ENCODE measurements at places on chromosomes 13 and 19.

- no peak for DNase-seq
These were observed 5.5 kb upstream of the FSTL3 start for GRCh38 chr19:670609-671075.

GRCh38 chr13:109818886-109819285 lies 32.5 kb upstream of the IRS2 start:
- no peak for DNase-seq

DNA sequence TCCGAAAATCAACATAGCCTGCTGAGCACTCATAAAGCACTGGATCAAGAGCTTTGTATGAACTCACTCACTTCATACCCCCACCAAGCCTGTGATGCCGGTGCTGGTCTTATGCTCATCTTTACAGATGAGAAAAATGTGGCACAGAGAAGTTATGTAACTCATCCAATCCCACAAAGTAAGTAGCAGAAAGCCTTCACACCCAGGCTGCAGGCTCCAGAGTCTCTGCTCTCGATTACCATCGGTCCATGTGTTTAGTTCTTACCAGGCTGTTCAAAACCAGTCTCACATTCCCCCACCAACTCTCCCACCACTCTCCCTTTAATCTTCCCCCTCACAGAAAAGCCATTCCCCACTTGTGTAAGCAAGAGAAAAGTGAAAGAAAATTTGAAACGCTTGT lies 276.0 kb downstream of the DNAJC15 start:
- no peak for DNase-seq

GRCh38 chr19:2289714-2290435 lies 7.9 kb upstream of the PEAK3 start:
- peak; percentile 57 for DNase-seq

DNA sequence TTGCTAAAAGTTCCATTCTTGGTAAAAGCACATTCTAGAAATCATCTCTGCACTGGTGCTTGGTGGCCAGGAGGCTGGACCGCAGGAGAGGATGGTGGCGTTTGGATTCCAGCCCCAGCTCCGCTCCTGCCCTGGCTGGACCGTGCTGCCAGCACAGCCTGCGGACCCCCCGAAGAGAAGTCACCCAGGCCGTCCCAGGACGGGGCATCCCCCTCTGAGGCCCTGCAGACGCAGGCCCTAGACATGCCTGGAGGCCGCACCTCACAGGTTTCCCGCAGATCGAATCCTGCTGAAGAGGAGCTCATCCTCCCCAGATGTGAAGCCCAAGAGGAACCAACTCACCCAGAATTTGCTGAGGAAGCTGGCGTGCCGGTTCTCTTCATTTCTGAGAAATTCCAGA lies 159.0 kb downstream of the TEX29 start:
- no peak for DNase-seq

DNA sequence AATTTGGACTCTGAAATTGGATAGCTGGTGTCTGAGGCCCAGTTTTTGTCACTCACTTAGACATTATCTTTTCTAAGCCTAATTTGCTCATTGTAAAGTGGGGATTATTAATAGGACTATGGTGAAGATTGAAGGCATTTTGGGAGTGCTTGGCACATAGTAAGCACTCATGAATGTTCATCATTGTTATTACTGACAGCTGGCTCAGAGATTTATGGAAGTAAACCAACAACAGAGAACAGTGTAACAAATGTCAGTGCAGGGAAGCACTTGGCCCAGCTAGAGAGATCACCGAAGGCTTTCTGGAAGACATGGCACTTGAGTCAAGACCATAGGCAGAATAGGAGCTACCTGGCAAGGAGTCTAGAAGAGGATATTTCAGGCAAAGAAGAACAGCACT lies 92.3 kb downstream of the RFC3 start:
- no peak for DNase-seq

DNA sequence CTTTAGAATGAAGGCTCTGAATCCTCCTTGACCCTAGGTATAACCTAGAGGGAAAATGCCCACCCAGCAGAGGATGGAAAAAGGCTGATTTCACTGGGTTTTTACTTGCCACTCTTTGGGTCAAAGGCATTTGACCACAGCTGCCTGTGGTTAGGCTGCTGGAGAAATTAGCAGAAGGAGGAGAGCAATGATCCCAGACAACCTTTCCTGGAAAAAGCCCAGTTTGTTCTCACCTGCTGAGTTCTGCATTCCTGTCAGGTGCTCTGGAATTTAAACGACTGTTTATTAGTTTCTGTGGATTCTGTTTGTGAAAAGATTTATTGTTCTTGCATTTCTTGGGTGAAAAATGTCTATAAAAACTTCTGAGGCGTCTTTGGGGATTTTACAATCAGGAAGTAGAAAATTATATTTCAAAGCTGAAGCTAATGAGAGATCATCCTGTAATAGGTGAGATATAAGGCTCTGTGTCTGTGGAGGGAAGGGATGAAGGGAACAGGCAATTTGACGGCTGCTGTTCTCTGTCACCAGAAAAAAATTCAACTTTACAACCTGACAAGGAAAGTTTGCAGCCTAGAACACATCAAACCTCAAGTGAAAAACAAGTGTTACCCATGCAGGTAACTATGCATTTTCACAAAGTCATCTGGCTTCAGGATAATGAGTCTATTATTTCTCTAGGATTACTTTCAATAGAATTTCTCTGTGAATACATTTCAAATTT lies 519.7 kb downstream of the DIAPH3 start:
- DNase-seq: no peak

DNA sequence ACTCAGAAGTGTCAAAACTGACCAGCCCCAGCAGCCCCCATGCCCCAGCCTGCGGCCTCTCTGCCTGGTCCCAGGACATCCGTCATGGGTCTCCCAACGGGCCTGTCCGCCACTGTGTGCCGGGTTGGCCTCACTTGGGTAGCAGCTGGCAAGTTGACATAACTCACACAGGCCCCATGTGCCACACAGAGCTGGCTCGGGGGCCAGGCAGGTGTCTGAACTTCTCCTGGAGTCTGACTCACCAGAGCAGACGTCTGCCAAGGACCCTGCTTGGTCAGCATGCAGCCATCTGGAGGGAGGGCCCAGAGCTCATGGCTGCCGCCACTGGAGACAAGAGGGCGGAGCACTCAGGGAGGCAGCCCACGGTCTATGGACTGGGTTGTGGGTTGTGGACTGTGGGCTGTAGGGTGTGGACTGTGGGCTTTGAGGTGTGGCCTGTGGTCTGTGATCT lies 32.0 kb upstream of the TMEM255B start:
- no peak for DNase-seq

- no peak for DNase-seq
These were observed 65.9 kb upstream of the MCF2L start for GRCh38 chr13:112903071-112903577.

DNA sequence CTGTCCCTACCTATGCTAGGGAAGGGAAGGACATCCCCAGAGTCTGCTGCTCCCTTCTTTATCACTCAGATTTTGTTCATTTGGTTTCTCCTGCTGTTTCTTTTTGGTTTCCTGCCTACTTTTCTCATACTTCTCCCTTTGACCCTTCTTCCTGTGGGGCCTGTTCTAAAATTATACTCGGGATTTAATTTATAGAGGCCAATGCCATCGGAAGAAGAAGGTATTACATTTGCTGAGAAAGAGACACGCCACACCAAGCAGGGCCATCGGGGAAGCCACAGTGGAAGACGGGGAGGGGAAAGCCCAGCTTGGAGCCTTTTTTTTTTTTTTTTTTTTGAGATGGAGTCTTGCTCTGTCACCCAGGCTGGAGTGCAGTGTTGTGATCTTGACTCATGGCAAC lies 46.8 kb upstream of the FARP1 start:
- DNase-seq: no peak

DNA sequence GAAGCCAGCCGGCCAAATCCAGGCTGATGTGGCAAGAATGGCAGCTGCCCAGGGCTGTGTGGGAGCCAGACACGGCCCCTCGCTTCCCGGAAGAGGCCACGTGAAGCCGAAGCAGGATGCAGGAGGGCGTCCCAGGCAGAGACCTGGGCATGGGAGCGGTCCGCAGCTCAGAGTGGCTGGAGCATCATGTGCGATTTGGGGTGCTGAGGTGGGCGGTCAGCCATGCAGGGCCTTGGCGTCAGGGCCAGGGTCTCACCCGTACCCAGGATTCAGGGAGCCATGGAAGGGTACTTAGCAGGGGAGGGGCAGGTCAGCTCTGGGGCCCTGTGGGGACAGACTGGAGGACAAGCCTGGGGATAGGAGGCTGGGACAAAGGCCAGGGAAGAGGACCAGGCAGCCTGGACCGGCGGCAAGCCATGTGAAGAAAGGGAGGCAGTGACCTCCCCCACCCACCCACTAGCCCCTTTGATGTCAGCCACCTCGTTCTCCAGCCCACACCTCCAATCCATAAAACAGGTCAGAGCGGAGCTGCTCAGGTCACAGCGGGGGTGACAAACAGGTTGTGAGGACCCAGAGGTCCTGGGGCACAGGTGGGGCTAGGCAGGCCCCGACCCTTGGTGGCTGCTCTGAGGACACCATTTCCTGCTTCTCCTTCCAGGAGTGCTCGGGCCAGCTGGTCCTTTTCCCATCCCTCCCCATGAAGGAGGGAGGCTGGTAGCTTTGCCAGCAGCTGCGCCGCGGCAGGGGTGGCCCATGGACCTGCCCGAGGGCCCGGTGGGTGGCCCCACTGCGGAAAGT lies 2.3 kb downstream of the KASH5 start:
- DNase-seq: no peak

DNA sequence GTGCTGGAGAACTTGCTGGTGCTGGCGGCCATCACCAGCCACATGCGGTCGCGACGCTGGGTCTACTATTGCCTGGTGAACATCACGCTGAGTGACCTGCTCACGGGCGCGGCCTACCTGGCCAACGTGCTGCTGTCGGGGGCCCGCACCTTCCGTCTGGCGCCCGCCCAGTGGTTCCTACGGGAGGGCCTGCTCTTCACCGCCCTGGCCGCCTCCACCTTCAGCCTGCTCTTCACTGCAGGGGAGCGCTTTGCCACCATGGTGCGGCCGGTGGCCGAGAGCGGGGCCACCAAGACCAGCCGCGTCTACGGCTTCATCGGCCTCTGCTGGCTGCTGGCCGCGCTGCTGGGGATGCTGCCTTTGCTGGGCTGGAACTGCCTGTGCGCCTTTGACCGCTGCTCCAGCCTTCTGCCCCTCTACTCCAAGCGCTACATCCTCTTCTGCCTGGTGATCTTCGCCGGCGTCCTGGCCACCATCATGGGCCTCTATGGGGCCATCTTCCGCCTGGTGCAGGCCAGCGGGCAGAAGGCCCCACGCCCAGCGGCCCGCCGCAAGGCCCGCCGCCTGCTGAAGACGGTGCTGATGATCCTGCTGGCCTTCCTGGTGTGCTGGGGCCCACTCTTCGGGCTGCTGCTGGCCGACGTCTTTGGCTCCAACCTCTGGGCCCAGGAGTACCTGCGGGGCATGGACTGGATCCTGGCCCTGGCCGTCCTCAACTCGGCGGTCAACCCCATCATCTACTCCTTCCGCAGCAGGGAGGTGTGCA lies 587 bp downstream of the S1PR4 start:
- peak; percentile 43 for DNase-seq

DNA sequence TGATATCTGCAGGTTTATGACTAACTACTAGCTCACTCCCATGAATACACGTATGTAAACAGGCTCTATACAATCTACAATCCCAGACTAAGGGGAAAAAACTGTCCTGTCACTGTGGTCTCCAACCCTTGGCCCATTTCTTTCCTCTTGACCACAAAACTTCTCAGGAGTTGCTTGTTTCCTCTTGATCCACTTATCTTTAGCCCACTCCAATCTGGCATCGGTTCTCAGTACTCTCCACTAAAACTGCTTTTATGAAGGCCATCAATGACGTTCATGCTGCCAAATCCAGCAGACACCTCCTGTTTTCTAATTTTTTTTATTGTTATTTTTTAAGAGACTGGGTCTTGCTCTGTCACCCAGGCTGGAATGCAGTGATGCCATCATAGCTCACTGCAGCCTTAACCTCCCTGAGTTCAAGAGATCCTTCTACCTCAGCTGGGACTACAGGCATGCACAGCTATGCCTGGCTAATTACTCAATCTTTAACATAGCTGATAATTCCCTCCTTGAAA lies 31.9 kb upstream of the USPL1 start:
- DNase-seq: no peak

- DNase-seq: peak; percentile 57
These were observed 1.4 kb upstream of the USF2 start for GRCh38 chr19:35267353-35267817.

GRCh38 chr13:46715363-46715762 lies 81.6 kb downstream of the ESD start:
- no peak for DNase-seq

DNA sequence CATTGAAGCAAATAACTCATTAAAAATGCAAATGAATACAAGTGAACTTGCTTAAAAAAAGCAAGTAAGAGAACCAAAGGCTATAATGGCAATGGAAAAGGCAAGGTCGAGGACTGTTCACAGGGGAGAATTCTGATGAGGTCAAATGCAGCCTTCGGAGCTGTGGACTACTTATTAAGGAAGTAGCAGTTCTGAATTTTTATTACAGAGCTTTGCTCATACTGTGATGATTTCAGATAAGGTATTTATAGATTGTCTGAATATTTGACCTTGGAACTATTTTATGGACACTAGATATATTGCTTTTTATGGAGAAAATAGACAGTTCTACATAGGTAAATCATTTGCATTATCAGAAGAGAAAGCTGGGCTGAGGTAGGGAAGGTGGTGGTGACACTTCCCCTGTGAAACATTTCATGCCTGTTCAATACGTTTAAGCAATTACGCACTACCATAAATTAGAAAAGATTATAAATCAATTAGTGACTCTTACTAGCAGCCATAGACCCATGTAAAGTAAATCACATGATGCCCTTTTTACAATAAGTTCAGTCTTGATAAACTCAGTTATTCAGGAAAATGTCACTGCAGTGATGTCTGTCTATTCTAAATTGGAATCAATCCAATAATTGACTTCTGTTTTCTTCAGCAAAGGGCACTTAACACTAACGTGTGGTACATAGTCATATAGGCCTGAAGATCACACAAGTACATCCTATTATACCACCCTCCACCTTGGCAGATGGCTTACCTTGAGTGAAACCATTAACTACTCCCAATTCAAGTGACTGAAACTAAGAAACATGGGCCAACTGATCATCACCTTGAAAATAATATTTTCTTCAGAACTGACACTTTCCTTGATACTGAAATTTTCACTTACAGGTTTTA lies 260.0 kb downstream of the KLF12 start:
- no peak for DNase-seq

DNA sequence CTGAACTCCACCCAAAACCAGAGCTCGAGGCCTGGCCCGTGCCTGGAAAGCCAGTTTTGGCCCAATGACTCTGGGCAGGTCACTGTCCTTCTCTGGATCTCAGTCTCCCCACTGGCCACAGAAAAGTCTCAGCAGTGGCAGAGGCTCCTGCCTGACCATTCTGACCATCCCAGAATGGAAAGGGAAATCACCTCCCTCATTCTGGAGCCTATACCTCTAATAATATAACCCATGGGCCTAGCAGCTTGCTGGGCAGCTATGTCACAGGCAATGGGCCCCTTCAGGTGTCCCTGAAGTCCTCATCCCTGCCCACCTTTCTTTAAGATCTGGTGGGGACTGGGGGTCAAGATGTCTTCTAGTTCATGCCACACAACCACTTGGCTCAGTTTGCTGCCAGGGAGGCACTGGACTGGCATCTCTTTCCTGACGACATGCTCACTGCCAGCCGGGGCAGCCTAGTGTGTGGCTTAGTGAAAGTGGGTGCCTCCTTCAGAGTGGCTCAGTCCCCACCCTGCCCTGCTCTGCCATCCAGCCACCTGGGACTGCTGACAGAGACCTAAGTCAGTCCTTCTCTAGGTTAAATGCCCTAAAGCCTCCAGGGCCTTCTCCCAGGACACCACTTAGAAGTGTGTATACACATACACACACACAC lies 62.6 kb downstream of the AP1M1 start:
- no peak for DNase-seq

All from activated CD4-positive, alpha-beta T cell treated with anti-CD3 and anti-CD28 coated beads, Interleukin-2, amount 50 U/mL, for 48 hours (primary cell).